Fibroblast of villous mesenchyme (primary cell): ENCODE measurements at places on chromosomes 7 and 10. TPM values are rescaled to one million over a fixed set of nuclear protein-coding genes. Genes with fewer than 3 reads are reported as not detected.

GRCh38 chr7:139619367-139619657, 95.8 kb downstream of the CLEC2L start:
- peak; percentile 39 for DNase-seq

GRCh38 chr7:142720172-142720773, 29.0 kb upstream of the PRSS1 start:
- DNase-seq, result no peak

DNA sequence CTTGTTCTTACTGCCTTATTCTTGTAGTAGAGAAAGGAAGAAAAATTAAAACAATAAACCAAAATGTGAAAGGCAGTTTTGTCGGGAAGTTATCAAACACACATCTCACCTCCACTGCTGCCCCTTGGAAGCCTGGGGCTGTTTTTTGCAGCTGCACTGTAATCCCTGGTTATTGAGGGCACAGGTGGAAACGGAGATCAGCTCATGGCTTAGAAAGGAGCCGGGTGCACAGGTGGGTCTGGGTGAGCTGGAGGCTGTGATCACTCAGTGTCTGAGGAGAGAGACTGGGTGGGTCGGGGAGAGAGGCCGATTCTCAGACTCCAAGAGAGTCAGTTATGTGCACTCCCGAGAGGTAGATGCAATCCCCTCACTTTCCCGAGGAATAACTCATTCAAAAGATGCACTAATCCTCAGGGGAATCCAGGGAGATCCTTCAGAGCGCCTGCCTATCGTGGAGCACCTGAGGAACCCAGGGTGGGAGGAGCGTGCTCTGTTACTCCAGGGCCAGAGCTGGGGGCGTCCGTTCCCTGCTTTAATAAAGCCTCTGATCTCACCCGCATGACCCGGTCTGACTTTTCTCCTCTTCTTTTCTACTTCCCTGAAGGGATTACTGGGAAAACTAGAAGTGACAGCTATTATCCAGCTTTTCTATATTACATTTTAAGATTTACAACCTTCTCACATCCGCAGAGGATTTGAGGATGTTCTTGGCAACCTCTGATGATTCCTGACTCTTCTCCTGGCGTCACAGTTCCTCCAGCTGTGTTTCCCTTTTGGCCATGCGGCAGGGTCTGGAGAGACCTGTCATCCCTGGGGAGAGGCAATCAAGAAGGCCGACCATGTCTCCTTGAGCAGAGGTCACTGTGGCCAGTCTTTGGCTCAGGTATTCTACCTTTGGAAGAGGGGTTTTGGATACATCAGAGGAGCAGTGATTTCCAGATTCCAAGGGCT, 82.1 kb downstream of the CAMK1D start:
- DNase-seq, result no peak

GRCh38 chr7:14507617-14508016, 394.9 kb downstream of the DGKB start:
- peak; percentile 1 for DNase-seq

DNA sequence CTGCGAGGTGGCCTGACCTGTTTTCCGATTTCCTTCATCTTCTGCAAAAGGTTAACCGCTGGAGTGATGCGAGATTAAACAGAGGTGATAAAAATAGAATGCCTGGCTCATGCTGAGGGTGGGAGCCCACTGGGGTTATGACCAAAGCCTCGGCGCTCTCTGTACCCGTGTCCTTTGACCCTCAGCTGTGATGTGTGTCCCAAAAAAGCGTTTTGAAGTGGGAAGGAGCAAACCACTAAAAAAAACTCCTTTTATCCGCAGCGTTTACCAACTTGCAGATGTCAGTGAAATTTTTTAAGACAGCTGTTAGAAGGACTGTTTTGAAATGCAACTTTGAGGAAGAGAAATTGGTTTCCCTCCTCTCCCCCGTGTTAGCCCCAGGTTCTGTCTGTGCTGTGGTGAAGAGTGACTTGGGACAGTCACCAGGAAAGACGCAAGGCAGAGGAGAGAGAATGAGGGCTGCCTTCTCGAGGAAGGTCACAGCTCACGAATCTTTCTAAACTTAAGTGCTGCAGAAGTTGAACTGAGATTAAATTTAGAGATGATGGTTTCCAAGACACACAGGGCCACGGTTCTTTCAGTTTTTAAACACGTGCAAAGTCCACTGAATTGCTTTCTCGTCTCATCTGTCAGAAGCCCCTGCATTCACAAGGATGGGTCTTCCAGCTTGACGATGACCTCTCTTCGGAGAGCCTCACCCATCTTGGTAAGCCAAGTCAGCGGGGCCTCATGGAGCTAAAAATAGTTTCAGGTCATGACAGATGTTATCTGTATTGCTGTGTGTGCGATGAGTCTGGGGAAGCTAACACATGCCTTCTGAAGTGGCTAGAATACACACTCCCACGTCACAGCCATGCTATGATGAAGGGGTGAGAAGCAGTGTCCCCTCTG, 27.6 kb downstream of the AMZ1 start:
- peak; percentile 71 for DNase-seq

GRCh38 chr10:49176310-49177268, 11.6 kb downstream of the TMEM273 start:
- no peak for DNase-seq

DNA sequence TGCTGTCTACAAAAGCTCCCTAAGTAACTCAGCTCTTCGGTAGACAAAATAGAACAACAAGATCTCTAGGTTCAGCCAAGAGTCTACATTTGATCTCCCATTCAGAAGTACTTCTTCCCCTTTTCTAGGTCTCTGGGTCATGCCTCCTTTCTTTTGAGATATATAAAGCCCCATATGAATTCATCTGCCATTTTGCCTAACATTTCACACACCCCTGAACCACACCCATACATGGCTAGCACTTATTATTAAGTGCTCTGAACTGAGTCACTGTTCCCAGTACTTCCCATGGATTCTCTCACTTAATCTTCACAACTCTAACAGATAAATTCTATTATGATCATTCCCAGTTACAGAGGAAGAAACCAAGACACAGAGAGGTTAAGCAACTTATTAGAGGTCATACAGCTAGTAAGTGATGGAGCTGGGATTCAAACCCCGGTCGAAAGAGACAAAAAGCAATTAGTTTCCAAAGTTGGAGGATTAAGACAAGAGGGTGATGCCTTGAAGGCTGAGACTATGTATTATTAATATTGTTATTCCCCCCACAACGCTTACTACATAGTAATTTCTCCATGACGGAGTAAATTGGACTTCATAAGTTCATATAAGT, 17.3 kb downstream of the MYOF start:
- DNase-seq, result peak; percentile 70

- no peak for DNase-seq
These were observed 2.0 kb downstream of the ELN start for GRCh38 chr7:74029991-74030415.

- no peak for DNase-seq
These were observed 174.5 kb downstream of the LRRN3 start for GRCh38 chr7:111265394-111265793.

DNA sequence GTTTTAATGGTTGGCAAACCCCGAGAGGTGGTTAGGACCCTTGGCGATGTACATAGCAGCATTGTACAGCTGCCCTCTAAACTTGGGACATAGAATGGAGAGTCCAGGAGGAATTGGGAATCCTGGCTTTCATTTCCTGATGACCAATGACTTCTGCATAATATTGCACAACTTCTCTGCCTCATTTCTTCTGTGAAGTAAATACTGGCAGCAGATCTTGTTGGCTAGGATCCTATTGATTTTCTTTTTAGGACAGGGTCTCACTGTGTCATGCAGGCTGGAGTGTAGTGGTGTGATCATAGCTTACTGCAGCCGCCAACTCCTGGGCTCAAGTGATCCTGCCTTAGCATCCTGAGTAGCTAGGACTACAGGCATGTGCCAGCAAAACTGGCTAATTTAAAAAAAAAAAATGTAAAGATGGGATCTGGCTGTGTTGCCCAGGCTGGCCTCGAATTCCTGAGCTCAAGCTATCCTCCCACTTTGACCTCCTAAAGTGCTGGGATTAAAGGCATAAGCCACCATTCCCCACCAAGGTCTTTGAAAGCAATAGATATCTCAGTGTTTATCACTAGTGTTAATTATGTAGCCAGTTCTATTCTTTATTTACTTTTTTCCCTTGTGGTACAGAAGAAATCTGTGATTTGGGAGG, 58.1 kb downstream of the PODXL start:
- DNase-seq, result peak; percentile 39

GRCh38 chr7:26052706-26053105, 99.3 kb upstream of the NFE2L3 start:
- no peak for DNase-seq

- peak; percentile 86 for DNase-seq
These were observed 65.4 kb downstream of the TACC2 start for GRCh38 chr10:122054048-122055025.

GRCh38 chr7:112120696-112121217, 85.4 kb downstream of the DOCK4 start:
- DNase-seq, result no peak

DNA sequence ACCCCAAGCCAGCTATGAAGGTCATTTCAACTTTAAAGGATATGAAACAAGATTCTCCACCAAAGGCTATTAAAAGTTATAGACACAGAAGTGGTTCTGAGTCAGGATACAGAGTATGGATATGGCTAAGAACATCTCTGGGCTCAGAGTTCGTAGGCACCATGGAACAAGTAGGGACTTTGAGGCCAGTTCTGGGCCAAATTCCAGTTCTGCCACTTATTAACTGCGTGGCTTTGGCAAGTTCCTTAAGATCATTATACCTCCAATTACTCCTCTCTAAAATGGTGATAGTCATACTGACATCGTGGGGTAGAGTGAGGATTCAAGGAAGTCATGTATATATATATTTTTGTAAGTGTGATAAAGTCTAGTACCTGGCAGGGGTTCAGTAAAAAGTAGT, 105.8 kb upstream of the NFE2L3 start:
- DNase-seq, result no peak

- peak; percentile 85 for DNase-seq
These were observed 54.2 kb downstream of the TACR2 start for GRCh38 chr10:69362471-69362954.

DNA sequence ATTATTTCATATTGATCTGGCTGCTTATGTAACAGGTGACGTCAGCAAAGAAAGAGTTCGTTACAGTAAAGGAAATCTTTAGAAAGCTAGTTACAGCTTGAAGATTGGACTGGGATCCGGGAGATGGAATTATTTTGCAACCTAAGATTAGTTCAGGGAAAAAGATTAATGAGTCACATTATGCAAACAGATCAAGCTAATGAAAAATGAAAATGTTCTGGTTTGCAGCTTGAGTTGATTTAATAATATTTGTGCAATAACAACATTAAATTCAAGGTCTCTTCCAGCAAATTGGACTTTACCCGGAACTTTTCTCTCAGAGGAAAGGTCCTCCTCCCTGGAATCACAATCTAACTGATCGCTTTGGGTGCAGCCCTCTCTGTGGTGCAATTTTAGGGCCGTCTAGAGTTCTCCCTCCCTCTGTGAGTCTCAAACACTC, 119.5 kb downstream of the OTUD1 start:
- no peak for DNase-seq

GRCh38 chr10:118584181-118584954, 11.1 kb downstream of the PRLHR start:
- DNase-seq, result peak; percentile 48

- DNase-seq, result peak; percentile 51
These were observed 830 bp downstream of the RAB18 start for GRCh38 chr10:27504808-27505460.

GRCh38 chr7:155357573-155358041, 59.9 kb downstream of the INSIG1 start:
- DNase-seq, result no peak

DNA sequence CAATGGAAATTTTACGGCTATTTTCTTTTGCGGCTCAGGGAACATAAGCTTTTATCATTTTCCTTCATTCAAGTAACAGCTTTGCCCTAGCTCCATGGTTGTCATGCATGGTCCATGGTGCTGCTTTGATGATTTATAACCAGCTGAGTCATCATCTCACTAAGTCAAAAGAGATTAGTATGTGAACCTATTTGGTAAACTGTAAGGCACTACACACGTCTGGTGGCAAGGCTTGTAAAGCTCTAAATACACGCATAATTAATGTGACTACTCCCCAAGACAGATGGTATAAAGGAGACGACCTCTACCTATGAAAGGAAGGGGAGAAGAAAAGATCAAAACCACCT, 340.2 kb downstream of the KCNMA1 start:
- peak; percentile 84 for DNase-seq

DNA sequence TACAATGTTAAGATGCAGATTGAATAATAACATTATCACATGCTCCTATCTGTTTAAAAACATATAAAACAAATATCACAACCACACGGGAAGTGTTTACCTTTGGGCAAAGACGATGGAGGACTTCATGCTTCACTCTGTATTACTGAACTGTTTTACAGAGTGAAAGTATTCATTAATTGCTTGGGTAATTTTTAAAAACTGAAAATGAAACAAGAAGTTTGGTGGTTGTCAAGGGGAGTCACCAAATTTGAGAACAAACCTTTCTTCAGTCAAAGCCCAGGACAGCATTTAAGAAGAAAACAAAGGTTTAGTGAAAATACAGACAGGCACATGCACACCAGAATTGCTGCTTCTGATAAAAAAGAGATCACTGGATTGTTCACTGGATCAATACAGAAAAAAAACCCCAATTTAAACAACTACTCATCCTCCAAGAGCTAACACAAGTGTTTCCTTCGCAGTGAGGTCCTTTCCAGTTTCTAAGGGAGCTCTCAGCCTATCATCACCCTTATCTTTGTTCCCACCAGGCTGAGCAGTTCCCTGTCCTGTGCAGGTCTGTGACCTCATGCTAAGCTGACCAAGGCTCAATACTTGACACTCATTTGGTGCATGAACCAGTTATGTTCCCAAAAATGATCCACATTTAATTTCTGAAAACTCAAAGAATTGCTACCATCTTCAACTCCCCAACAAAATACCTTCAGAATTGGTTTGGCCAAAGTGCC, 8.8 kb downstream of the PARP12 start:
- no peak for DNase-seq

GRCh38 chr10:62113680-62114079, 155.0 kb downstream of the RTKN2 start:
- DNase-seq, result no peak

- DNase-seq, result no peak
These were observed 620.6 kb upstream of the ANKRD30A start for GRCh38 chr10:36504758-36505157.

The C1QL3 gene
- not detected in 2 replicates for total RNA-seq

The MET gene
- total RNA-seq, result 23.8 and 48.8 TPM in 2 replicates

The PKD2L1 gene
- total RNA-seq, result not detected in 2 replicates

The KIAA1217 gene
- total RNA-seq, result 0.86 and 2.6 TPM in 2 replicates

The SLC18A2 gene
- under 0.01 TPM in 1 of 2 replicates, not detected in the other for total RNA-seq

The GPR15LG gene
- total RNA-seq, result not detected in 2 replicates

The PITRM1 gene
- 84.6 and 88.3 TPM in 2 replicates for total RNA-seq

The VAX1 gene
- total RNA-seq, result not detected in 2 replicates

The MKX gene
- total RNA-seq, result 5.8 and 6.9 TPM in 2 replicates

The RNF32 gene
- total RNA-seq, result 0.43 and 0.97 TPM in 2 replicates

The EPC1 gene
- total RNA-seq, result 19.4 and 24.5 TPM in 2 replicates

The POM121C gene
- total RNA-seq, result 9.7 and 10.8 TPM in 2 replicates
